ENCODE measurements at places on chromosomes 12 and 14. TPM values are rescaled to one million over a fixed set of nuclear protein-coding genes. Genes with fewer than 3 reads are reported as not detected.

The LRFN5 gene
- 1.4 TPM for total RNA-seq

The B3GNT4 gene
- 1.6 TPM for total RNA-seq

The VIPAS39 gene
- total RNA-seq, result 19.2 TPM

The LRRC43 gene
- total RNA-seq, result 0.66 TPM

The DDHD1 gene
- total RNA-seq, result 25.2 TPM

The ABHD12B gene
- not detected for total RNA-seq

The SLCO1B1 gene
- not detected for total RNA-seq

The KRT78 gene
- not detected for total RNA-seq

The SLC6A15 gene
- total RNA-seq, result 2.0 TPM

The RIPK3 gene
- 12.0 TPM for total RNA-seq

DNA sequence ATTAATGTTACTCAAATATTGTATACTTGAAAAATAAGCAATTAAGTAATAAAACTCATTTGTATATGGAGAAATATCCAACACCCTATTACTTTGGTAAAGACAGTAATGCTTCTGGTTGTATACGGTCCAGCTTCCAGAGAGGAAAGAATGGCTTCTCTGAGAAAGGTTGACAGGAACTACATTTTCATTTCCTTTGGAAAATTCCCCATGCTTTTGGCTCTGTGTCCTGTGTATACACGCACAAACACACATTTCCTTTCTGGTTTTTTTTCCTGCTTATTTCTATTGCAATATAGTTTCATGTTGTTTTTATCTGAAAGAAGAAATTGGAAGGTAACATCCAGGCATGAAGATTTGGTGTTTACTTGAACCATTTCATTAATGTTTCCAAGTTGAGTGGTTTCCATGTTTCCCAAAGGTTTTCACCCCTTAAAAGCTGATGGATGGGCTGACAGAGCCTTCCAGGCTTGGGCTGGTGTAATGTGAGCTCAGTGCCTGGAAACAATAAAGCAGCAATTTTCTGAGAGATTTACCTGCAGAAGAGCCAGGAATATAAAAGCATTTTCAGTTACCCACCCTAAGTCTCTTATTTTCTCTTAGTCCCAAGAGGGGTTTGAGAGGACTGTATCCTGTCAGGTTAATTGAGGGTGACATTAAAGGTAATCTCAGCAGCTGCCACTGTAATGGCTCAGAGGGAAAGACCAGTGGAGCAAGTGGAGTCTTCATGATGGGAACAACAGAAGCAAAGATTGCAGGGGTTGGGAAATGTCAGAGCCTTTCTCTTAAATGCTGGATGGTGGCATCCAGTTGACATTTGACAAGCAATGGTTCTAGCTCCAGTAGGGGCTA, 33.4 kb upstream of the TMTC1 start:
- no peak overlapping the region for H3K4me3 ChIP-seq
- H3K4me1 ChIP-seq, result no peaks in the 10 kb centered on the region
- no peaks in the 10 kb centered on the region for H3K36me3 ChIP-seq
- H3K27me3 ChIP-seq, result no peaks in the 10 kb centered on the region
- DNase-seq, result no peak

DNA sequence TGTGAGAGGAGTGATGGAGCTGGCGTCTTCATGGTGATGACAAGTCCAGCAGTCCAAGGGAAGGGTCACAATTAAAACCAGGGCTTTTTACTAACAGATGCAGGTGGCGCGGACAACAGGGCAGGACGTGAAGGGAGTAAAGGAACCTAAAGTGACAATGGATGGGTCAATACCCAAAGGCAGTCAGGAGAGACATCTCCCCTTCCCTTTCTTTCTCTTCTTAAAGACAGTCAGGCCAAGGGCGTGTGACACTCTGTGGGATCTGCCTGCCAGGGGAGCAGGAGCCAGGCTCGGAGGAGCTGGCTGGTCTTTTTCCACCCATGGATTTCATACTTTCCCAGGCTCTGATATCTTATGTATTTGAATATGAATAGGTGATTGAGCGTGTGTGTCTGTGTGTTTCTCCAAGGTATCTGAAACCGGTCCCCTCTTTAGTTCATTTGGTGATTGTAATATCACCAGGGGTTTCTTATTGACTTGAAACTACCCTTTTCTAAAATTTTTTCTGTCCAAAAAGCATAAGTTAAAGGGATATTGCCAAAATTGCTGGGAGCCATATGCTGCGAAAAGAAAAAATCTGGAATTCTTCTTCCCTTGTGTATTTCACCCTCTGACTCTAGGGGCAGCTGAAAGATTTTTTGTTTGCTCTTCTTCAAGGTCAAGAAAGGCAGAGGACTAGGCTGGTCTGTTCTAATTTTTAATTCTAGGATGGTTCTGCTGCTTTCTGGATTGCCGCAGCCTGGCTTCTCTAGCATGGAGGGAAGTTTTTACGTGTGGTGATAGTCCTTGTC, 61.8 kb downstream of the FBXL14 start:
- H3K27ac ChIP-seq, result no peak overlapping the region
- peaks cover 41% of the 10 kb centered on the region for H3K27me3 ChIP-seq
- no peaks in the 10 kb centered on the region for H3K36me3 ChIP-seq
- peak; percentile 19 for DNase-seq
- H3K4me3 ChIP-seq, result no peak overlapping the region

DNA sequence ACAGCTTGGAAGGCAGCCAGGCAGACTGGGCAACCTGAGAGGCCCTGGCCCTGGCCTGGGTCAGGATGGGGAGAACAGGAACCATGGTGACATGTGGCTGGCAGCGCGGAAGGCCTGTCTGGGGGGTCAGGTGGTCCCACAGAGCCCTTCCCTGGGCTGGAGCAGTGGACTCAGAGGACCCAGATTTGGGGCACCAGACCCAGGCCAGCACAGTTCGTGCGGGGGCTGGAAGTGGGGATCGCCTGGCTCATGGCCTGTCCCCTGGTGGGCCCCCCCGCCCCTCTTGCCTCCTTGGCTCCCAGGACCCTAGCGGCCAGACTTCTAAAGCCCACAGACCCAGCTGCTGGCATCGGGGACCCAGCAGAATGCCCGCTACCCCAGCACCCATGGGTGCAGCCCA, 21.4 kb downstream of the MTA1 start:
- no peaks in the 10 kb centered on the region for H3K27me3 ChIP-seq
- H3K4me3 ChIP-seq, result no peak overlapping the region
- no peak overlapping the region for H3K27ac ChIP-seq

- peaks cover 7% of the 10 kb centered on the region for H3K36me3 ChIP-seq
- DNase-seq, result no peak
- H3K27me3 ChIP-seq, result no peaks in the 10 kb centered on the region
- H3K27ac ChIP-seq, result peak overlapping the region; percentile 45
These were observed 39.6 kb downstream of the GPATCH2L start for GRCh38 chr14:76191297-76191696.

- H3K36me3 ChIP-seq, result no peaks in the 10 kb centered on the region
- DNase-seq, result no peak
- H3K4me1 ChIP-seq, result no peaks in the 10 kb centered on the region
- H3K27me3 ChIP-seq, result no peaks in the 10 kb centered on the region
- H3K4me3 ChIP-seq, result no peak overlapping the region
- no peak overlapping the region for H3K27ac ChIP-seq
These were observed 629.0 kb downstream of the MED13L start for GRCh38 chr12:115648463-115648862.

DNA sequence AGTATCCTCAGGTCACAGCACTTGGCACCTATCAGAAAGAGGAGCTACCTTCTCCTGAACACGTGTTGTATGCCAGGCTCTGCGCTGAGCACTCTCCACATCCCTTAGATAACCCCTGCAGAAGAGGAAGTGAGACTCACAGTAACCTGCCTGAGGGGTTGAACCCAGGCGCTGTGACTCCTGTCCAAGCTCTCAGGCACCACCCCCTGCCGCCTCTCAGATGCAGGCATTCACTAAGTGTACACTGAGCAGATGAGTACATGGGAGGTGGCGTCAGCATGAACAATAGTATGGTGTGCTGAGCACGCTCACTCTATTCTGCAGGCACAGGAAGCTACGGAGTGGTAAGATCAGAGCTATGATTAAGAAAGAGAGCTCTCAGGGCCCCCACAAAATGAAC, 21.0 kb upstream of the RIC8B start:
- no peaks in the 10 kb centered on the region for H3K4me1 ChIP-seq
- no peaks in the 10 kb centered on the region for H3K27me3 ChIP-seq
- H3K27ac ChIP-seq, result no peak overlapping the region
- H3K36me3 ChIP-seq, result no peaks in the 10 kb centered on the region
- H3K4me3 ChIP-seq, result no peak overlapping the region

GRCh38 chr12:455821-456220, 3.9 kb upstream of the B4GALNT3 start:
- DNase-seq, result no peak
- no peak overlapping the region for H3K4me3 ChIP-seq
- H3K36me3 ChIP-seq, result no peaks in the 10 kb centered on the region
- no peak overlapping the region for H3K27ac ChIP-seq

- H3K36me3 ChIP-seq, result no peaks in the 10 kb centered on the region
- no peak overlapping the region for H3K27ac ChIP-seq
- no peak overlapping the region for H3K4me3 ChIP-seq
- no peaks in the 10 kb centered on the region for H3K4me1 ChIP-seq
- H3K27me3 ChIP-seq, result no peaks in the 10 kb centered on the region
- DNase-seq, result no peak
These were observed 29.2 kb downstream of the HSP90AA1 start for GRCh38 chr14:102057480-102058114.

DNA sequence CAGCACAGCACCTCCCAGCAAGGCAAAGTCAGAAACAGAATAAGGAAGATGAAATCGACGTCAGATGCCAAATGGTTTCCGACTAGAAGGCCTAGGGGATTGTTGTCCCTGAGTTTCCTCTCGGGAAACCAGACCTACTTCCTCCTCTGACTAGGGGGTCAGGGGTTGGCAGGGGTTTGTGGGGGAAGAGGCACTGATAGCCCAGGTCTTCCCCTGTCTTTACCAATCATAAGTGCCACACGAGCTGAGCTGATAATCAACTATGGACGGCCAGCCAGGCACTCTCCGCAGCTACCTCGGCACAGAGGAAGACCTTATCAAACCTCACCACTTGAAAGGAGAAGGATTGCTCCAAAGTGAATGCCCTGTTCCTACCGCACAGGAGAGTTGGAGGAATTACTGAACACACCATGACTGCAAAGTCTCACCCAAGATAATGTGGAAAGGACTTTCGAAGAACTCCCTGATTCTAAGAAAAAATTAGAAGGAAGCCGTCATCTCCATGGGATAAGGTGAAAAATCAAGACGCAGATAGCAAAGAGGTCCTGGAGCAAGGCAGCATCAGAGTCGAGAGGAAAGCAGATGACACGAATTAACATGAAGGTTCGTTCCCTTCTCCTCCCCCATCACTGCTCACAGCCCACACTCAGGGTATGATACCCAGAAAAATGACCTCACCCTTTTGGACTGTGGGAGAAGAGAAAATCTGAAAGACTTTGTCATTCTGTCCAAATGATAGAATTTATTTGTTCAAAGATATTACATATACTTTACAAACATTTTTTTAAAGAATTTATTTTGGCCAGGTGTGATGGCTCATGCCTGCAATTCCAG, 77.7 kb upstream of the MED13L start:
- no peak overlapping the region for H3K27ac ChIP-seq
- H3K27me3 ChIP-seq, result no peaks in the 10 kb centered on the region
- no peak for DNase-seq
- no peak overlapping the region for H3K4me3 ChIP-seq

DNA sequence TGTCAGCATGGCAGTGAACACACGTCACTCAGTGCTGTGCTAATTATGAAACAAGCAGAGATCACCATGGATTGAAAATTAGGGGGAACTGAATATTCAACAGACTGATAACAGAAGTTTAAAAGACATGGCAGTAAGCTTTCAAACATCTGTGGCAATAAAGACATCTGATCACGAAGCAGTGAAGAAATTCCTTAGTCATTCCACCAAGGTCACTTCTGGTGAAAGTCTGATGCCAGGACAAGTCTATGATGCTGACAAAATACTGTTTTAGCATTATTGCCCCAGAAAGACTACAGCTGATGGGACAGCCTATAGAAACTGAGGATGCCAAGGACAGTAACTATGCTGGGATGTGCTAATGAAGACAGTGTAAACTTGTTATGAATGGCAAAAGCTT, 126.9 kb upstream of the RBM19 start:
- no peaks in the 10 kb centered on the region for H3K36me3 ChIP-seq
- H3K4me3 ChIP-seq, result no peak overlapping the region
- H3K27ac ChIP-seq, result no peak overlapping the region
- no peaks in the 10 kb centered on the region for H3K4me1 ChIP-seq
- no peak for DNase-seq

DNA sequence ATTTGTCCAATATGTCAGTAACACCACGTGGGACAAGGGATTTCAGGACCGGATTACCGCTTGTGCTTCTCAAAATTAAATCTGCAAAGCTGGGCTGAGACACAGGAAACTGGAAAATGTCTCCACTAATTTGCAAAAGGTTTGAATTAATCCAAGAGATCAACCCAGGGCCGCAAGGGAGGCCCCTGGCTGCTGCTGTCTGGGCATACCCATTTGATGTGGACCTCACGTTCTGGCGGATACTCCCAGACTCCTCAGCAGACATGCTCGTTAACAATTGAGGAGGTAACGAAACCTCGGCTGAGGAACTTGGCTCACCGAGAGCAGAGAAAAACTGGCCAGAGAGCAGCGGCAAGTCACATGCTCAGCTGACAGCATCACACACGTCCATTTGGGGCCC, 180.6 kb downstream of the SLC15A4 start:
- H3K27ac ChIP-seq, result no peak overlapping the region
- H3K4me3 ChIP-seq, result no peak overlapping the region
- no peak for DNase-seq
- H3K27me3 ChIP-seq, result no peaks in the 10 kb centered on the region

GRCh38 chr14:93018366-93018765, 95.4 kb downstream of the CHGA start:
- H3K27me3 ChIP-seq, result no peaks in the 10 kb centered on the region
- no peak overlapping the region for H3K4me3 ChIP-seq
- no peak overlapping the region for H3K27ac ChIP-seq
- no peaks in the 10 kb centered on the region for H3K4me1 ChIP-seq
- H3K36me3 ChIP-seq, result no peaks in the 10 kb centered on the region

- no peaks in the 10 kb centered on the region for H3K4me1 ChIP-seq
- DNase-seq, result no peak
- no peaks in the 10 kb centered on the region for H3K27me3 ChIP-seq
- no peaks in the 10 kb centered on the region for H3K36me3 ChIP-seq
- H3K4me3 ChIP-seq, result no peak overlapping the region
These were observed 136.8 kb upstream of the NOS1 start for GRCh38 chr12:117498256-117498655.

GRCh38 chr12:14126692-14127091, 145.3 kb upstream of the GRIN2B start:
- H3K27me3 ChIP-seq, result no peaks in the 10 kb centered on the region
- no peak for DNase-seq
- H3K27ac ChIP-seq, result no peak overlapping the region
- H3K36me3 ChIP-seq, result no peaks in the 10 kb centered on the region
- no peak overlapping the region for H3K4me3 ChIP-seq
- no peaks in the 10 kb centered on the region for H3K4me1 ChIP-seq

GRCh38 chr14:101395779-101396178, 165.5 kb upstream of the DIO3 start:
- H3K27ac ChIP-seq, result no peak overlapping the region
- no peaks in the 10 kb centered on the region for H3K4me1 ChIP-seq
- no peaks in the 10 kb centered on the region for H3K36me3 ChIP-seq
- no peak for DNase-seq
- H3K4me3 ChIP-seq, result no peak overlapping the region

- H3K27ac ChIP-seq, result peak overlapping the region; percentile 31
- H3K36me3 ChIP-seq, result no peaks in the 10 kb centered on the region
- no peaks in the 10 kb centered on the region for H3K27me3 ChIP-seq
- no peaks in the 10 kb centered on the region for H3K4me1 ChIP-seq
- DNase-seq, result no peak
These were observed 48.2 kb upstream of the PLXNC1 start for GRCh38 chr12:94100211-94100627.

Data from breast epithelium (tissue), 4 donors.